NCI-H1105 treated with DMSO at 0.1 percent for 48 hours (cell line): ENCODE measurements at places on chromosomes 3 and 15.
A peak's percentile ranks its signal among the peaks of the same experiment; 100 is the strongest.

- DNase-seq: no peak
These were observed 84.6 kb upstream of the ALDH1L1 start for GRCh38 chr3:126264952-126265351.

GRCh38 chr3:77539014-77539413, 499.1 kb downstream of the ROBO2 start:
- DNase-seq: no peak

DNA sequence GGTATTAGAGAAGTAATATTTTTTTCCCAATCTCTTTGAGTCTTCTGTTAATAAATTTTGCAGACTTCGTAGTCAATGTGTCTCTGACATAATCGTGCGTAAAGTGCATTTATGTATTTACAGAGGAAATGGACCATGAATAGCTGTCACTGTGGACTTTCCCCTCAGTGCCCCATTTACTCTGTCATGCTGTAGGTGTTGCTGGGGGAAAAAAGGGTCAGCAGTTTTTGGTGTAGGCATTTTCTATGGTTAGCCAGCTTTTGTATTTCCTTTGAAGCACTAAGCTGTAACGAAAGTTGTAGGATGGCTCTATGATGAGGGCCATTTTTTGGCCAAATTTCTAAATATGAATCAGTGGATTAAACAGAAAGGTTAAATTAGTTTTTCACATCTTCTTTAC, 598.4 kb downstream of the FGF12 start:
- DNase-seq: no peak

GRCh38 chr15:92643849-92644815, 11.4 kb downstream of the FAM174B start:
- DNase-seq: no peak

DNA sequence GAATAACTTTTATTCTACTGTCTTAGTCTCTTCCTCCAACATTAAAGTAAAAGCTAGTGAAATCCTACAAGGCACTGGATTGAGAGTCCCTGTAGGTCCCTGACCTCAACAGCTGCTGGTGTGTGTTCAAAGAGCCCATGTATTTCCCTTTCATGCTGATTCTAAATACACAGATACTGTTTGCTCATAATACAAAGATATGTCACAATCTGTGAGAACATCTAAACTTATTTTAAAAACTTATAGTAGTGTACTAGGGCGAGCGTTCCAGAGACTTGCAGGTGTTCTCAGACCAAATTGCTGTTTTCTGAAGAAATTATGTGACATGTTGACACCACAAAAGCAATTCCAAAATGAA, 145.9 kb upstream of the LIPC start:
- no peak for DNase-seq

GRCh38 chr3:175729466-175729865, 870.3 kb downstream of the NAALADL2 start:
- DNase-seq: no peak

- no peak for DNase-seq
These were observed 60.5 kb downstream of the RAB7A start for GRCh38 chr3:128786434-128787020.

DNA sequence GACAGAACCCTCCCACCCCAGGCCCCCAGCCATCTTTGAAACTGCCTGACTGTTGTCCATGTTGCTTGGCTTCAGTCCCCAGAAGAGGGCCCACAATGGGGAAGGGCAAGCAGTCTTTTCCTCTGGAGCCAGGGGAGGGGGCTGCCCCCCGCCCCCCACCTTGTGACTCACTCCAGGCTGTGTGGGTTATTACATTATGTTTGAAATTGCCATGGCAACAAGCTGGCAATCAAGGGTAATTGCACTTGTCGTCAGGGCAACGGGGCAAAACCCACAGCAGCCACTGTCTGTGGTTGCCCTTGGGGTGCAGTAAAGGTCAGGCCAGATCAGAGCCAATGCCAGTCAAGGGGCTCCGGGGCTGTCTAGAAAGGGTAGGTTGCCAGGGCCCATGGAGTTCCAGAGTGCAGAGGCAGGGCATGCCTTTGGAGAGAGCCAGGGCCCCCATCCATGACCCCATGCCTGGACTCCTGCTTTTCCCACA, 3.1 kb upstream of the CAMKV start:
- no peak for DNase-seq

GRCh38 chr15:70777170-70777926, 14.0 kb upstream of the UACA start:
- DNase-seq: no peak

- no peak for DNase-seq
These were observed 214.8 kb upstream of the NAALADL2 start for GRCh38 chr3:174644287-174644686.

DNA sequence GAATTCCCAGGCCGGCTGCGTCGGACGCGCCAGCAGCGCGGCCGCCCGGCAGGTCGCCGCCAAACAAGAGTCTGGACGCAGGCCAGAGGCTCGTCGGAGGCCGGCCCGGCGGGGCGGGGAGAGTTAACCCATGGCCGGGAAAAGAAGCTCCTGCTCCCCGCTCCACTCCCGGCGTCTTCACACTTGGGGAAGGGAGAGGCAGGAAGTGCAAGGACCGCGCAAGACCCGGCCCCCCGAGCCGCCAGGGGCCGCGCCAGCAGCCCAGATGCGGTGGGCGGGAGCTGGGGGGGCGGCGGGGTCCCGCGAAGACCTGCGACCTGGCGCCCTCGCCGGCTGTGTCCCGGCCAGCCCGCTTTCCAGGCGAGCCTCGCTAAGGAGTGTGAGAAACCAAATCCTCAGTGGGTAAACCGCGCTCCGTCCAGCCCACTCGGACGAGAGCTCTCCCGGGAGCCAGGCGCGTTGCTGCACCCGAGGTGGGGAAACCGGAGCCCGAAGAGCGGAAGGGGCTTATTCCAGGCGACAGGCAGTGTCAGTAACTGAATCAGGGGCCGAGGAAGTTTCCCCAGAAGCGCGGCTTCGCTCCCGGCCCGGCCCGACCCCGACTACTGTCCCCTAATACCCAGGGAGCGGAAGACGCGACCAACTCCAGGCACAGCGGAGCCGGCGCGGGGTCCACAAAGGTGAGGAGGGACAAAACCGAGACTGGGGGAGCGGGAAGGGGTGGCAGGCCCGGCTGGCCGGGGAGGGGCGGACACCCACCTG, 721 bp downstream of the ADAMTS7 start:
- DNase-seq: peak; percentile 11

DNA sequence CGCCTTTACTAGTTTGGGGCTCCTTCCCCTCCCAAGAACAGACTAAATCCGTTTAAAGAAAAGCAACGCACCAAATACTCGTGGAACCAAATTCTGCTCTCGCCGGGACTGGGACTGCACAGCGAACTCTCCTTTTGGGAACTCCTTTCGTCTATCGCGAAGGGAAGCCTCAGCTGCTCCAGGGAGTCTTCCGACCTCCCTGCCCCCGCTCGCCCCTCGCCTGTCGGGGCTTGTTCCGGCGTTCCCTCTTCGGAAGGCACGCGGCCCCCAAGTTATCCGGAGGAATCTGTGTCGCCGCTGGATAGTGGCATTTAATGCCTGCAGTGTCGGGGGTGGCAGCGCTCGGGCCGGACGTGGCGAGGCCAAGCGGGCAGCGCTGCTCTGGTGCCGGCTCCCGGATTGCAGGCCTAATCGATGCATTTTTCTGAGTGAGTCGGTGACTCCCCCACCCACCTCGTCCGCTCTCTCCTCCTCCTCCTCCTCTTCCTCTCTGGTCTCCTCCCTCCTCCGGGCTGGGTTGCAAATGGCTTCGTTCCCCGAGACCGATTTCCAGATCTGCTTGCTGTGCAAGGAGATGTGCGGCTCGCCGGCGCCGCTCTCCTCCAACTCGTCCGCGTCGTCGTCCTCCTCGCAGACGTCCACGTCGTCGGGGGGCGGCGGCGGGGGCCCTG, at the start of gene TRIM71:
Gene TRIM71, plus strand, starts transcription at position 440 of the 671 bp plus-strand sequence. Its CDS starts 84 bp downstream, at position 524.
- peak; percentile 27 for DNase-seq

GRCh38 chr15:80991421-80991820, 1.8 kb upstream of the MESD start:
- DNase-seq: no peak

DNA sequence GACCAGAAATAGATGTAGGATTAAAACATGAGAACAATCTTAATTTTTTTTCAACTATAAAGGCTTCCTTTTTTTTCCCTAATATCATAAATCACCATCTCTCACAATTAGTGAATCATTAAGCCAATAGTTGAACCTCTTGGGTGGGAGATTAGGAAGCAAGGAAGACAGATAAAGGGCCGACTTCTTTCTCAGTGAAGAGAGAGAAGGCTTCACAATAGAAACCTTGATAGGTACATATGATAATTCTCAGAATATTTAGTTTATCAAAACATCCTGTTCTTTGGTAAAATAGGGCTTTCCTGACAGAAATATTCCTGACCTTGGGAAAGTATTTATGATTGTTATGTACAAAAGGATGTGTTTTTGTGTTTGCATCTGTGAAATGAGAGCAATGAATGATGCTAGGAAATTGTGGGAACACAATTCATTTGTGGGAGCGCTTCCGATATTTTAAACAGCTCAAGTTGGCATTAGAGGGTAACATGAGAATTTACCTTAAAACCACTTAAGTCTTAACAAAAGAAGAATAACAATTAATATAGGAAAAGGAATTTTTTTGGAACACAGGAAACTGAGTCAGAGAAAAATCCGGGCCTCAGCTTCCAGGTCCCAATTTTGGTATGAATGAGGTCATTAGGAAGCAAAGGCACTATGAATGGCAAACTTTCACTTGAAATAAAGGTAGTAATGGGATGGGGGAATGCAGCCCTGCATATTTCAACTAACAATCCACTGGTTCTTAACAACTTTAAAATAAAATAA, 263.2 kb upstream of the TGFBR2 start:
- no peak for DNase-seq

GRCh38 chr15:47787875-47788274, 70.6 kb downstream of the SEMA6D start:
- no peak for DNase-seq

GRCh38 chr15:91472316-91472756, 372.3 kb downstream of the SV2B start:
- DNase-seq: peak; percentile 52
